Sigmoid colon (tissue), 7 donors: ENCODE measurements at places on chromosomes 1 and 21. TPM values are rescaled to one million over a fixed set of nuclear protein-coding genes. Genes with fewer than 3 reads are reported as not detected.
A peak's percentile ranks its signal among the peaks of the same experiment; 100 is the strongest.

DNA sequence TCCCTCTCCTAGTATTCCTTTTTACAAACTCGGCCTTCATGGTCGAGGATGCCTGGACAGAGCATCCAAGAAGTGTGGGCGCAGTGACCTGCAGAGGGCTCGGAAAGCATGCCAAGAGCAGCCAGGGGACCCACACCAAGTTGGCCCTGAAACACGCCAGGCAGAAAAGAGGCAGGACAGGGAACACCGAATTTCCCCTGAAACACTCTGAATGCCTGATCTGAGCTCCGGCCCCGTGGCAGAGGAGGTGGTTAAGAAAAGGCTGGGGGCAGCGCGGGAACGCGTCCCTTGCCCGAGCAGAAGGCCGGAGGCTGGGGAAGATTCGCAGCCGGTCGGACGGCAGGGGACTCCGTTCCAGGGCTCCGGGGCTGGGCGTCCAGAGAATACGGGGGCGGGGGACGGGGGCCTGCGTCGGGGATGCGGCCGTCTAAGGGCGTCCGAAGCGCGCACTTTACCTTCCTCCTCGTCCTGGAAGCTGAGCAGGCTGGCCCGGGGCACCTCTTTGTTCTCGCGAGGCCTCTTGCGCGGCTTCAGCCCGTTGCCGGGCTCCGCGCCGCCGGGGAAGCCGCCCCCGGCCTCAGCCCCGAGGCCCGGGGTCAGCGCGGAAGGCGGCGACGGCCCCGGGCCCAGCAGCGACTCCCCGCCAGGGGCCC is 558 bp downstream of the PAXBP1 start:
- DNase-seq: peak; percentile 84

DNA sequence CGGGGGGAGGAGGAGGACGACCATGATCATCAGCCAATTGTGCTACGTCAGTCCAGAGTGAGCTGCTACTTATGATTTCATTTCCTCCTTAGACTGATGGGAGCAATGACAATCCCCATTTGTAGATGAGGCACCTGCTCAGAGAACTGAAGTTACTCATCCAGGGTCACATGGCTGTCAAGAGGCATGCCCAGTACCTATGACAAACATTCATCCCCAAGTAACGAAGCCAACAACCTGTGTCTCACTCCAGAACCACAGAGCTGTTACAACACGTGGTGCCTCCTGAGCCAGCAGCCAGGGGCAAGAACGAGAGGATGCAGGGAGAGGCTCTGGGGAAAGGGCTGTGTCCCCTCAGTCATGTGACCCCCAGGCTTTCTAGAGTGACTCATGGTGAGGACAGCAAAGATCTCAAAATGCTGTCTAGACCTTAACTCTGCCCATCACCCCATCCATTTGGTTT is 93.6 kb downstream of the SIM2 start:
- DNase-seq: no peak

Gene KRTAP19-6
- not detected for polyA plus RNA-seq

DNA sequence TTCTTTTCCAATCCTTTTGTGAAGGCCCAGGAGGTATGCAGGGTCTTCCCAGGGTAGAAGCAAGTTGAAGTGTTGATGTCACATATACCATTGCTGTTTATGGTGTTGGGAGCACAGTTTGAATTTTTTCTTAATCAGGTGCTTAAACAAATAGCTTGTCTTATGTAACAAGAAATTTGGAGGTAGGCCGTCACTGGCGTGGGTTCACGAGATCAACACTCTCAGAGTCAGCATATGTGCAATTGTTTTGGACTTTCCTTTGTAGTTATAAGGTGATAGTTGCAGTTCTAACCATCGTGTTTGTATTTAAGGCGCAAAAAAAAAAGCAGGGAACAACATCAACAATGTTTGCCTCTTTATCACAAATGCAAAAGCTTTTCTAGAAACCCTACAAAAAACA is 13.3 kb downstream of the FNBP1L start:
- DNase-seq: no peak

- no peak for DNase-seq
Measured at GRCh38 chr21:39422527-39423241, 22.9 kb downstream of the LCA5L start.

DNA sequence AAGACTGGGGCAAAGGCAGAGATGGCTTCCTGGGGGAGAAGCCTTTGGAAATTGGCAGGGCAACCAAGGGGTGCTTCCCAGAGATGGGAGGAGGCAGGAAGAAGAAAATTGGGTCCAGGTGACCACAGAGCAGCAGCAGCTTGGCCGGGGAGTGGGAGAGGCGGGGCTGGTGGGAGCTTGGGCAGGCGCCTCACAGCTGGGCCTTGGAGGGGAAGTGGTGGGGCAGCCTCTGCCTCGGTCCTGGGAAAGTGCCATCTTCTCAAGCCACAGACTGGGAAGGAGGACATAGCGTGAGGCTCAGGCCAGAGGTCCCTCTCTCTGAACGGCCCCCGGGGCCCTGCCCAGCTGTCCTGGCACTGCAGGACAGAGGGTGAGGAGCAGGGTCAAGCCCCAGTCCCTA is 24.0 kb upstream of the WASF2 start:
- DNase-seq: no peak
